ENCODE measurements at places on chromosomes 5 and 9. TPM values are rescaled to one million over a fixed set of nuclear protein-coding genes. Genes with fewer than 3 reads are reported as not detected.

Gene FGF1
- total RNA-seq: 9.9 TPM

Gene OLFM1
- total RNA-seq: 3.6 TPM

Gene PSMD5
- 57.8 TPM for total RNA-seq

Gene HEMGN
- 30.3 TPM for total RNA-seq

Gene NOL8
- 49.6 TPM for total RNA-seq

Gene LCN15
- total RNA-seq: 2.2 TPM

Gene ANKRD20A1
- 0.72 TPM for total RNA-seq

Data from umbilical cord (tissue), 2 donors.